ENCODE measurements at places on chromosomes 16 and 17.

DNA sequence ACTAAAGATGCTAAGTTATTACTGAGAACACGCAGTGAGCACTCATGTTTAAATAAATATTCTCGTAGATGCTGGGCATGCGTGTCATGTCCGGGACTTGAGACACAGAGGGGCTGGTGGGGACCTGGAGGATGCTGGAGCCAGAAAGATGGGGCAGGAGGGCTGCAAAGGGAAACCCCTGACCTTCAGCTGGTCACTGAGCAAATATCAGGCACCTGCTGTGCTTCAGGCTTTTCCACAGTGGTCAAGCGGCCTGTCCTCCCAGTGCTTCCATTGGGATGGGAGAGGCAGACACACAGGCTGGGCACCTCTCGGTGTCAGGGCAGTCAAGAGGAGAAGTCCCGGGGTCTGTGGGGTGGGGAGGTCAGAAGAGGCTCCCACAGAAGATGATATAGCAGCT, 211.4 kb downstream of the GSG1L start:
- no peak for DNase-seq

DNA sequence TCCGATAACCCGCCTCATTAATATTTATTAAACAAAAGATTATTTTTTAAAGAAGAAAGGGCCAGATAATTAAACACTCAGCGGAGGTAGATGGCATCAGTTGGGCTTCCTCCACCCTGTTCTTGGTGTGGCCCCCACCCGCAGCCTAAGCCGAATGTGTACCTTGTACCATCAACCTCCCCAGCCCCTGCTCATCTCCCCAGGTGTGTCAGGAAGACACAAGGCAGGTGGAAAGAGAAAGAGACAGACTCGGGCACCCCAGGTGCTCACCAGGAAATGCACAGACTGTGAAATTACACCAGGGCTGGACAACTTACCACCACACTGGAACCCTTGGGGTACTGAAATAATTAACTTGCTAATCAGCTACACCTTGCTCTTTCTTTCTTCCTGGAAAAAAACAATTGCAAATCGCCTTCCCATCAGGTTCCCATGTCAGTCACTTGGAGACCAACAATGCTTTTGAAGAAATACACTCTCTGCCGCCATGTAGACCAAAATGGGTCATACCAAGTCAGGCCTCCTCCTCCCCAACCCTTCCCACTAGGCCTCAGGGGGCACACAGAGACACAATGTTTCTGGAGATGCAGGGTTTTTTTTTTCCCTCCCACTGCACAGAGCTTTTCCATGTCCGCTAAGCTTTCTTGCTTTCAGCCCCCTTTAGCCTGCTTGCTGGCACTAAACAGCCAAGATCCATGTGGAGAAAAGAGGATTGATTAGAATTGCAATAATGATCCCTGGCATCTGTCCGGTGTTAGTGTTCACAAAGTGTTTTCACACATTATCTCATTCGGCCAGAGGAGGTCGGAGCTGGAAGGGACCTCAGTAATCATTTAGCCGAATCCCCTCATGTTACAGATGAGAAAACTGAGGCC, 8.6 kb upstream of the LHX1 start:
- DNase-seq: no peak

- no peak for DNase-seq
These were observed 4.6 kb upstream of the NACA2 start for GRCh38 chr17:61595418-61596186.

GRCh38 chr16:56513972-56514371, 5.9 kb downstream of the BBS2 start:
- no peak for DNase-seq

- DNase-seq: no peak
These were observed 94.7 kb upstream of the CRHR1 start for GRCh38 chr17:45689451-45689850.

All from stimulated activated CD8-positive, alpha-beta memory T cell treated with anti-CD3 and anti-CD28 coated beads, Interleukin-4, amount 100 ng/mL, for 1 hour (primary cell).